ENCODE measurements at places on chromosomes 3 and 15.

GRCh38 chr3:134607054-134608022 lies 43.5 kb downstream of the KY start:
- no peak for DNase-seq

DNA sequence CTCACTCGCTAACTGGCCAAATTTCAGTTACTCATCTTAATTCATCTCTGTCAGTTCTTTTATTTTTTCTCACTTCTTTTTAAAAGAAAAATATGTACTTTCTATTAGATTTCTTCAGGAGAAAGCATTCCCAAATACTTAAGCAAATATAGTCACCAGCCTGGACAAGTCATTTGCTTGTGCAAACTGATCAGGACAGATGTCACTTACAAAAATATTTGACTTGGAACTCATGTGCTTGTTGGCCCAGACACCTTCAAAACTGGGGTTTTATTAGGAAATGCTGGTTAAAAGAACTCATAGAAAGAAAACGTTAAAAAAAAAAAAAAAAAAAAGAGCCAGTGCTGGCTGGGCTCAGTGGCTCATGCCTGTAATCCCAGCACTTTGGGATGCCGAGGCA lies 31.3 kb upstream of the FOXP1 start:
- DNase-seq, result no peak

DNA sequence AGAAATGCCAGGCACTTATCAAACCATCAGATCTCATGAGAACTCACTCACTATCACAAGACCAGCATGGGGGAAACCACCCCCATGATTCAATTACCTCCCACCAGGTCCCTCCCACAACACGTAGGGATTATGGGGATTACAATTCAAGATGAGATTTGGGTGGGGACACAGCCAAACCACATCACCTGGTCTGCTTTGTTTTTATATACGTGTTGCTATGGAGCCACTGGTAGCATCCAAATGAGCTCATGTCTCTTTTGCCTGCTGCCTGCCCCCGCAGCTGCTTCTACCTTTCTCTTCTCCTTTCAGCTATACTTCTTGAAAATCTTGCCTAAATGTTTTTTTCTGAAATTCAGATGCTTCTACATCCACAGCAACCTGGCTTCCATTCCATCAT lies 26.8 kb upstream of the PCOLCE2 start:
- no peak for DNase-seq

DNA sequence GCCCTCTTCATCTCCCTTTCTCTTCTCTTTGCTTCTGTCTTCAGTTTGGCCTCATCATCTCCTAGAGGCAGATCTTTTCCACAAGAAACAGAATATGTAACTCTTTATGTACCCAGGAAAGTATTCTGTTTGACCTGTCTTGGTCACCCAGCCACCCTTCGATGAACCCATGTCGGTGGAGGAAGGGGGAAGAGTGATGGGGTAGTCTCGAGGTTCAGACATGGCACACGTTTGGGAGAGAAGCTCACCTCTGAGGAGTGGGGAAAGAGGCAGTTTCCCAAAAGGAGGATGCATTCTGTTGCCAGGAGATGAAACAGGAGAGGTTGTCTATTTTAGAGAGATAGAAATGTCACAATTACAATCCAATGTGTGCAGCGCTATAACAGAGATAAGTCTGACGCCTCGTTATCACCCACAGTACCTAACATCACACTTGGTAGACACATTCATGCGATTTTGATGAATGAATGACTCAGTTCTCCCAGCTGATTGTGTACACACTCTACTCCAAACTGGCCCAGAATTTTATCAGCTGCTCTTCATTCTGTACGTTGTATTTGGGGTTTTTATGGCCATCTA lies 722 bp upstream of the CCDC50 start:
- DNase-seq, result no peak

DNA sequence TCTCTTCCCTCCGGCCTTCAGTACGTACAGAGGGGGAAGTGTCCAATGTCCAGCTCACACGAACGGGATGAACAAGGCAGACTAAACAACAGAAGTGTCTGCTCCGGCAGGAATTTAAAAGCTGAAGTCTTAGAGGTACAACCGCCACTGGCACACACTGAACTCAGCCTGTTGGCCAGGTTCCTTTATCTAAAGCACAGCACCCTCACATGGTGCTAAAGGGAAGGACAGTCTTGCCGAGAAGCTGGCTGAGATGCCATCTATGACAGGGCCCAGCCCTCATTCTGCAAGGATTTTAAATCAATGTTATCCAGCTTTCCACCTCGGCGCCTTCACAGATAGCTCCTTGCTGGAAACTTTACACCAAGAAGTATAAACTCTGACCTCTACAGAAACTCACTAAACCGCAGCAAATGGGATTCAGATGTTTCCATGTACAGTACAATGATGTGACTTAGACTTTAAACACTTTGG lies 2.8 kb downstream of the ADAMTS17 start:
- peak; percentile 80 for DNase-seq

- DNase-seq, result no peak
Observed at GRCh38 chr15:79311901-79312553, 1.1 kb downstream of the TMED3 start.

GRCh38 chr15:55613727-55614126 lies 25.6 kb upstream of the PYGO1 start:
- DNase-seq, result no peak

- no peak for DNase-seq
Observed at GRCh38 chr3:89372456-89372855, 265.0 kb downstream of the EPHA3 start.

Data from CD4-positive, alpha-beta T cell treated with Interleukin-21 for 1 hour (primary cell).